ENCODE measurements at places on chromosomes 16 and 17. TPM values are rescaled to one million over a fixed set of nuclear protein-coding genes. Genes with fewer than 3 reads are reported as not detected.

The KRT24 gene
- polyA plus RNA-seq = not detected

The SLC22A31 gene
- polyA plus RNA-seq = not detected

The IL34 gene
- polyA plus RNA-seq = 0.15 TPM

The UTS2R gene
- not detected for polyA plus RNA-seq

DNA sequence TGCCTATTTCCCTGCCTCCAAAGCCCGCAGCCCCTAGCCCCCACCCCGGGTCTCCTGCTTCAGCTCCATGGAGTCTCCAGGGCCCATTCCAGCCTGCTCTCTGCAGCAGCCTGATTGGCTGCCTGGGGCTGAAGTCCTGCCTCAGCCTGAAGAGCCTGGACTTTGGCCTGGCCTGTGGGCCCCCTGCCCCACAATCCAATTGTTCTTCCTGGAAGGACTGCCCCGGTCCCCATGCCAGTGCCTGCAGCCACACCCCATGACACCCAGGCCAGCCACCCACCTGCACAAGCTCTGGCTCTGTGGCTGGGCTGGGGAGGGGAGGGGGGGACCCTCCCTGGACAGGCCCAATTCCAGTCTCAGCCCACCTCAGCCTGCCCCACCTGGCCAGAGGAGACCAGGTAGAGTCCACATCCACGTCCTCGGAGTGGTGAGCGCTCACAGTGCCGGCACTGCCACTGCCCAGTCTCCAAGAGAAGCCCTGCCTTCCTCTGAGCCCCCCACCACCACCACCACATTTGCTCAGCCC, 12.3 kb downstream of the ENPP7 start:
- DNase-seq = no peak
